Natural killer cell treated with Interleukin-12 subunit alpha and Interleukin-12 subunit beta and Interleukin-15 and Interleukin-18, amount 100 ng/mL, for 72 hours (primary cell): ENCODE measurements at places on chromosomes 5 and 9. TPM values are rescaled to one million over a fixed set of nuclear protein-coding genes. Genes with fewer than 3 reads are reported as not detected.

- no peaks in the 10 kb centered on the region for H3K4me1 ChIP-seq
- H3K36me3 ChIP-seq: peaks cover 19% of the 10 kb centered on the region
- H3K27me3 ChIP-seq: no peaks in the 10 kb centered on the region
Measured at GRCh38 chr5:128121651-128122050, 38.1 kb downstream of the SLC12A2 start.

DNA sequence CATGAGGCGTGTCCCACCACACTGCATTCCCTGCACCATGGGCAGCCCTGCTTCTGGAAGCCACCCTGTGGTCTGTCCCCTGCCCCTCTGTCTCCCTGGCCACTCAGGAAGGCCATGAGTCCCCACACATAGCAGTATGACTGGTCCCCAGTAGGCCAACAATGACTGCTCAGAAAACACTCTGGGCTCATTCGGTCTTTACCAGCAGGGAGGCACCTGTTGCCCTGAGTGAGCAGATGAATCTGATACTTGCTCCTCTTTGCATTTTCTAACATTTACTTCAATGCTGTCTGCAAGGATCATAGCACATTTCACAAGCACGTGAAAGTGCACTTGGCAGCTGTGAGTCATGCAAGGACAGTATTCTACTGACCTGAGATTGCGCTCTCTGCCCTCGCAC, 365.4 kb upstream of the IRX1 start:
- no peaks in the 10 kb centered on the region for H3K36me3 ChIP-seq
- no peaks in the 10 kb centered on the region for H3K27me3 ChIP-seq
- no peak for DNase-seq
- H3K27ac ChIP-seq: no peak overlapping the region
- no peak overlapping the region for H3K4me3 ChIP-seq

PURA gene
- 14.0 TPM for total RNA-seq

DNA sequence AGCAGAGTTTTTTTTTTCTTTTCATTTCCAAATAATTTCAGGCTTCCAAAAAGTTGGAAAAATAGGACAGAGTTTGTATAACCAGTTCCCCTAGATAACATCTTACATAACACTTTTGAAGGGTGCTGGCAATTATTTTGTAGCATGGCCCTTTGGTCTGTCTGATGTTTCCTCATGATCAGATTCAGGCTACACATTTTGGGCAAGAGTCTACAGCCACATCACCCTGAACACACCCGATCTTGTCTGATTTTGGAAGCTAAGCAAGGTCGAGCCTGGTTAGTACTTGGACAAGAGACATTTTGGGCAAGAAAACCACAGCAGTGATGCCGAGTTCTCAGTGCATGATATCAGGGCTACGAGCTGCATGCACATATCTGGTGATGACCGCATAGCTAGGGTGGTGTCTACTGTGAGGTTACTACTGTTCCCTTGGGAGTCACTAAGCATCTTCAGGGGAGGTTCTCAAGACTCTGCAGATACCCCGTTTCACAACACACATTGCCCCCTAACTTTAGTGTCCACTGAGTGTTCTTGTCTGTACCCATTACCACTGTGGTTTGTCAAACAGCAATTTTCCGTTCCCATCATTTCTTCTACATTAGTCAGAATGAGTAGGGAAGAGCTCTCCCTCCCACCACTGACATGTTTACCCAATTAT, 86.2 kb downstream of the TTC39B start:
- DNase-seq: no peak
- H3K36me3 ChIP-seq: peaks cover 8% of the 10 kb centered on the region
- no peaks in the 10 kb centered on the region for H3K27me3 ChIP-seq

PITX1 gene
- not detected for total RNA-seq

DNA sequence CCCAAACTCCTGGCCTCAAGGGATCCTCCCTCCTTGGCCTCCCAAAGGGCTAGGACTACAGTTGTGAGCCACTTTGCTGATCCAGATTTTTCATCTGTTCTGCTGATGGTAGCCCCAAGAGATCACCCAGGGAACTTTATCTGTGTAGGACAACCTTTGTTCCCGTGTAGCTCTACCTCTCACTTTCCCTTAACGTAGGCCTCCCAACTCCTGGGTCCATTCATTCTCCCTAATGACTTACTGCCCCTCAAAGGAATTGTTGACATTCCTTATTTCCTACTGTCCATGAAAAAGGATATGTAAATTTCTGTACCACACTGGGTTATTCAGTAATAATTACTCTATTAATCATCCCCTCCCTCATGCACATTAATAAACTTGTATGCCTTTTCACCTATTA, 51.0 kb upstream of the PHF24 start:
- H3K4me1 ChIP-seq: no peaks in the 10 kb centered on the region
- H3K36me3 ChIP-seq: no peaks in the 10 kb centered on the region
- no peak for DNase-seq
- peaks cover 46% of the 10 kb centered on the region for H3K27me3 ChIP-seq

DNA sequence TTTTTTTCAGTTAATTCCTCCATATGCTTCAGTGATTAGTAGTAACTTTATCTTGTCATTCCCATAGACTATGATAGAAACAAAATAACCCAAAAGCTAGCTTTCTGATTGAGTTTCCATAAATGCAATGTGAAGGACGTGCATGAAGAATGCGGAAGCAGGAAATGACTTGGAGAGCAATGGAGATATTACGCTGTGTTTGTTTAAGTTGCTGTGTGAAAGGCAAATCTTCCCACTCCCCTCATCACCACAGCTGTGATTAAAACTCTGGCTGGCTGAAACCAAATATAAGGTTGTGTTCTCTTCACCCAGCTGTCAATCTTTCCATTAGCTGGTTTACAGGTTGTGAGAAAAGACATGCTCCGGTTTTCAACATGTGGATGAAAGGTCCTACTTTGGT, 83.9 kb downstream of the NR2F1-AS1 start:
- H3K4me1 ChIP-seq: no peaks in the 10 kb centered on the region
- H3K27ac ChIP-seq: no peak overlapping the region
- no peaks in the 10 kb centered on the region for H3K27me3 ChIP-seq
- DNase-seq: no peak

- no peak for DNase-seq
- no peak overlapping the region for H3K27ac ChIP-seq
- peaks cover 2% of the 10 kb centered on the region for H3K4me1 ChIP-seq
Measured at GRCh38 chr9:121660367-121660766, 8.9 kb downstream of the DAB2IP start.

FREM1 gene
- total RNA-seq: not detected

DNA sequence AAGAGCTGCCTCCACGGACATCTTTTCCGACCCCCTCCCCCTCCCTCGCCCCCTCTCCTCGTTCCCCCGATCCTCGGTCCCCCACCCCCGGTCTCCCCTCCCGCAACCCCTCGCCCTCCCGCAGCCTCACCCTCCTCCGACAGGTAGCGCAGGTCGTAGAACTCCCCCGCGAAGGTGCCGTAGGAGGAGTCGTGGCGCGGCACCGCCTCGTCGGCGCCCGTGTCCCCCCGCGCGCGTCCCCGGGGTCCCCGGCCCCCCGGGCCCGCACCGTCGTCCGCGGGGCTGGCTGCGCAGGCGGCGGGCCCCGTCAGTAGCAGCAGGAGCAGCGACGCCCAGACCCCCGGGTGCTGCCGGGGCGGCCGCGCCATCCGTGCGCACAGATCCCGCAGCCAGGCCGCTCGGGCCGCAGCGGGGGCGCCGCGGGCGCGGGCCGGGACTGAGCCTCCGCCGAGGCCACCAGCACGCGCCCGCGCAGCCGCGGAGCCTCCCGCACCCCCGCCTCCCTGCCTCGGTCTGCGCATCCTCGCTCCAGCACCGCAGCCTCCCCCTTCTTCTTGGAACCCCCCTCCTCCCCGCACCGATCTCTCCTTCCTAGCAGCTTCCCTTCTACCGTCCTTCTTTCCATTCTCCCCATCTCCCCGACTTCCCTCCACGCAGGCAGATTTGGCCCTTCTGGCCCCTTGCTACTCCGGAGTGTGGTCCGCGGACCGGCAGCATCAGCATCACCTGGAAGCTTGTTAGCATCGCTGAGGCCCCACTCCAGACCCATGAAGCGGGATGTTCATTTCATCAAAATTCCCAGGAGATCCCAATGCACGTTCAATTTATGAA, at the start of gene FRRS1L:
Gene FRRS1L (minus strand): TSS at position 479 of the 831 bp plus-strand sequence. CDS start 111 bp downstream, at position 368.
- no peak for DNase-seq
- H3K4me3 ChIP-seq: no peak within 1 kb of the TSS
- no peaks in the 10 kb centered on the region for H3K4me1 ChIP-seq
- H3K27ac ChIP-seq: no peak within 1 kb of the TSS
- H3K27me3 ChIP-seq: peaks cover 42% of the 10 kb centered on the region

DNA sequence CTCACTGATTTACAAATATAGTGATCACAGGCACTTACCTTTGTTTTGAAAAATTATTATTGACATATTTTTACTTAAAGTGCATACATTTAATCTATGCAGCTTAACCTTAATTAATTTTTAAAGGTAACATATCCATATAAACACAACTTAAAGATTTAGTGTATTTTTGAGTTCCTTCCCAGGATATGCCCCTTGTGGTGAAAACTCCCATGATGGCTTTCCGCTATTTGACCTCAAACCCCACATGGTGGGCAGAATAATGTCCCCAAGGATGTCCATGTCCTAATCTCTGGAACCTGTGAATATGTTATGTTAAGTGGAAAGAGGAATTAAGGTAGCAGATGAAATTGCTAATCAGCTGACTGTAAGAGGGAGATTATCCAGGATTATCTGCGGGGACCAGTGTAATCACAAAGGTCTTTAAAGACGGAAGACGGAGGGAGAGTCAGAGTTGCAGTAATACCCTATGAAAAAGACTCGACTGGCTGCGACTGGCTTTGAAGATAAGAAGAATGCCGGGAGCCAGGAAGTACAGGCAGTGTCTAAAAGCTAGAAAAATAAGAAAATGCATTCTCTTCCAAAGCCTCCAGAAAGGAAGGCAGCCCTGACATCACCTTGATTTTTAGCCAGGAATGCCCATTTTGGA, 193.9 kb downstream of the ICE1 start:
- no peaks in the 10 kb centered on the region for H3K36me3 ChIP-seq
- peaks cover 21% of the 10 kb centered on the region for H3K27me3 ChIP-seq
- no peak for DNase-seq
- no peaks in the 10 kb centered on the region for H3K4me1 ChIP-seq
- H3K4me3 ChIP-seq: no peak overlapping the region
- H3K27ac ChIP-seq: no peak overlapping the region

FCN1 gene
- not detected for total RNA-seq

INSYN2B gene
- not detected for total RNA-seq

- no peaks in the 10 kb centered on the region for H3K27me3 ChIP-seq
- no peak overlapping the region for H3K27ac ChIP-seq
- no peaks in the 10 kb centered on the region for H3K36me3 ChIP-seq
- DNase-seq: no peak
- no peaks in the 10 kb centered on the region for H3K4me1 ChIP-seq
Measured at GRCh38 chr9:135260221-135261180, 173.0 kb downstream of the OLFM1 start.

GRCh38 chr5:34564710-34565235, 91.4 kb upstream of the RAI14 start:
- no peak overlapping the region for H3K4me3 ChIP-seq
- peaks cover 15% of the 10 kb centered on the region for H3K27me3 ChIP-seq
- no peaks in the 10 kb centered on the region for H3K36me3 ChIP-seq
- H3K27ac ChIP-seq: no peak overlapping the region

GRCh38 chr5:8391911-8392310, 523.0 kb downstream of the MTRR start:
- H3K27me3 ChIP-seq: no peaks in the 10 kb centered on the region
- DNase-seq: no peak
- H3K27ac ChIP-seq: no peak overlapping the region
- H3K4me3 ChIP-seq: no peak overlapping the region
- H3K4me1 ChIP-seq: no peaks in the 10 kb centered on the region

- H3K4me3 ChIP-seq: no peak overlapping the region
- H3K4me1 ChIP-seq: no peaks in the 10 kb centered on the region
- H3K36me3 ChIP-seq: no peaks in the 10 kb centered on the region
- H3K27me3 ChIP-seq: peaks cover 11% of the 10 kb centered on the region
- no peak for DNase-seq
- H3K27ac ChIP-seq: no peak overlapping the region
Measured at GRCh38 chr9:105392531-105392930, 55.3 kb upstream of the FSD1L start.

DNA sequence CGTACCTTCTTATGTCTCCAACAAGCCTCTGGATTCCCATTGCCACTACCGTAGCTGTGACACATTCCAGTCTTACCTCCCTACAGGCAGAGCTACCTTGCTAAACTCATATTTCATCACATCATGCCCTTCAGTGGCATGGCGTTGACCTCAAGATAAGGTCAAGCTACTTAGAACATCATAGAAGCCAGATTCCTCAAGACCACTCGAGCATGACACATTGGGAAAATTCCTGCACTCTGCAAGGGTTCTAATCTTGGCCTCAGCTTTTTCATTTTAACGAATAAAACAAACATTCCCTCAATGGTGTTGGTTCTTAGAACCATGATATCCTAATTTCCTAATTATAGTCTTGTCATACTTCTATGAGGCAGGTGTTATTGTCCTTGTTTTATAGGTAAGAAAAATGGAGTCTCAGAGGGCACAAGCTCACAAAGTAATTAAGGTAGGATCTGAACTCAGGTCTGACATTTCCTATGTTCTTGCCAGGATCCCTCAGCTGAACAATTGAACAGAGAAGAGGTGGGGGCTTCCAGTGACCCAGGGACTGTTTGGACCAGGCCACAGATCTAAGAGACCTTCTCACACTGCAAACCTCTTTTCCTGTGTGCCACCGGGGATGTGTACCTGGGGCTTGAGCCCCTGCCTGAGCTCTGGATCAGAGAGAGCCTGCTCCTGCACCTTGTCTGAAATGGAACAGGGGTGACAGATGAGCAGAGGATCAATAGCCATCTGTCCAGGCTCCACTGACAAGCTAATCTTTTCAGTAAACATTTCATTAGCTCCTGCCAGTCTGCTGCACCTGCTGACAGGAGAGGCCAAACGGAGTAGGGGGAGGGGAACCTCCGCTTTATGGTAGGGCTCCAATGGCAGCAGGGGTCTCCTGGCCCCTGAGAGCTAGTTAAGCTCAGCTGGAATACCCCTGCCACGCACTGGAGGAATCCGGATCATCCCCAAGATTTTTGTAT, 49.3 kb downstream of the ALG2 start:
- peaks cover 56% of the 10 kb centered on the region for H3K4me1 ChIP-seq
- no peak for DNase-seq
- peak overlapping the region; percentile 3 for H3K27ac ChIP-seq
- H3K4me3 ChIP-seq: no peak overlapping the region
- H3K36me3 ChIP-seq: no peaks in the 10 kb centered on the region

DNA sequence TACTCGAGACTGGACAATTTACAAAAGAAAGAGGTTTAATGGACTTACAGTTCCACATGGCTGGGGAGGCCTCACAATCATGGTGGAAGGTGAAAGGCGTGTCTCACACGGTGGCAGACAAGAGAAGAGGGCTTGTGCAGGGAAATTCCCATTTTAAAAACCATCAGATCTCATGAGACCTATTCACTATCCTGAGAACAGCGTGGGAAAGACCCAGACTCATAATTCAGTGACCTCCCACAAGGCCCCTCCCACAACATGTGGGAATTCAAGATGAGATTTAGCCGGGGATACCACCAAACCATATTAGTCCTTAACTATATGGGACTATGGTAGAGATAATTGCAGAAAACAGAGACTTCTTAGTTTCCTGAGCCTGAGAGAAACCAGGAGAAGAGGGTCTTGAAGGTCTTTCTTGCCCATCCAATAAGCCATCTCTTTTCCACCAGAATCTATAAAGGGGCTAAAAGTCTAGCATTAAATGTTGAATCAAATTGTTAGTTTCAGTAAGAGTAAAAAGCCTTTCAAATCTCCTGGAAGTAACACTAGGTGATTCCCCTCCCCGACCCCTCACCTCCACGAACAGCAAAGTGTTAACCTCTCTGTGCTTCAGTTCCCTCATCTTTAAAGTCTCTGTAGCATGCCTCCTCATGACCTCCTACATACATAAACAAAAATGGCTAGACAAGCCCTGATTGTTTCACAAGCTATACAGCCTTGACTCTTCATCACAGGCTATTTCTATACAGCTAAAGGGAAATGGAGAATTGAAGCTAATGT, 259.1 kb downstream of the TMEM167A start:
- H3K4me1 ChIP-seq: peaks cover 38% of the 10 kb centered on the region
- DNase-seq: peak; percentile 66
- H3K27ac ChIP-seq: peak overlapping the region; percentile 74
- H3K27me3 ChIP-seq: peaks cover 3% of the 10 kb centered on the region
- peak overlapping the region; percentile 13 for H3K4me3 ChIP-seq
- peaks cover 7% of the 10 kb centered on the region for H3K36me3 ChIP-seq
